ENCODE measurements at places on chromosomes 3 and 15. TPM values are rescaled to one million over a fixed set of nuclear protein-coding genes. Genes with fewer than 3 reads are reported as not detected.

GRCh38 chr3:79148786-79149185 lies 619.0 kb downstream of the ROBO1 start:
- no peaks in the 10 kb centered on the region for H3K36me3 ChIP-seq
- H3K27me3 ChIP-seq, result no peaks in the 10 kb centered on the region
- H3K4me3 ChIP-seq, result no peak overlapping the region
- no peak for DNase-seq

GRCh38 chr3:150309557-150309956 lies 98.5 kb upstream of the TSC22D2 start:
- DNase-seq, result no peak
- no peak overlapping the region for H3K4me3 ChIP-seq
- no peaks in the 10 kb centered on the region for H3K36me3 ChIP-seq
- no peak overlapping the region for H3K27ac ChIP-seq

DNA sequence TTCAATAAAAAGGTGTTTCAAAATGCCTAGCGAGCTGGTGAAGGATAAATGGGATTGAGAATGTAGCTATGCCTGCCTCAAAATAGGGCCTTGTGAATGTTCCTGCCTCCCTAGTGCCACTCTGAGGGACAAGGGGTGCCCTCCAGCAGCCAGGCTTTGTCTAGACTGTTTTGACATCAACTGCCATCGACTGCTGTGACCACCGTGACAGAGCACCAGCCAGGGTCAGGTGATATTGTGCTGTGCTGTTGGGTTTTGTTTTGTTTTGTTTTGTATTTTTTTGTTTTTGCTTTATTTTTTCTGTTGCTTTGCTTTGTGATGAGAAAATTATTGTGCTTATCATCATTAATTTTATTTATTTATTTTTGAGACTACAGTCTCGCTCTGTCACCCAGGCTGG lies 144.8 kb downstream of the SMAD6 start:
- H3K27me3 ChIP-seq, result peaks cover 5% of the 10 kb centered on the region
- no peak for DNase-seq
- H3K36me3 ChIP-seq, result peaks cover 5% of the 10 kb centered on the region
- no peak overlapping the region for H3K27ac ChIP-seq

DNA sequence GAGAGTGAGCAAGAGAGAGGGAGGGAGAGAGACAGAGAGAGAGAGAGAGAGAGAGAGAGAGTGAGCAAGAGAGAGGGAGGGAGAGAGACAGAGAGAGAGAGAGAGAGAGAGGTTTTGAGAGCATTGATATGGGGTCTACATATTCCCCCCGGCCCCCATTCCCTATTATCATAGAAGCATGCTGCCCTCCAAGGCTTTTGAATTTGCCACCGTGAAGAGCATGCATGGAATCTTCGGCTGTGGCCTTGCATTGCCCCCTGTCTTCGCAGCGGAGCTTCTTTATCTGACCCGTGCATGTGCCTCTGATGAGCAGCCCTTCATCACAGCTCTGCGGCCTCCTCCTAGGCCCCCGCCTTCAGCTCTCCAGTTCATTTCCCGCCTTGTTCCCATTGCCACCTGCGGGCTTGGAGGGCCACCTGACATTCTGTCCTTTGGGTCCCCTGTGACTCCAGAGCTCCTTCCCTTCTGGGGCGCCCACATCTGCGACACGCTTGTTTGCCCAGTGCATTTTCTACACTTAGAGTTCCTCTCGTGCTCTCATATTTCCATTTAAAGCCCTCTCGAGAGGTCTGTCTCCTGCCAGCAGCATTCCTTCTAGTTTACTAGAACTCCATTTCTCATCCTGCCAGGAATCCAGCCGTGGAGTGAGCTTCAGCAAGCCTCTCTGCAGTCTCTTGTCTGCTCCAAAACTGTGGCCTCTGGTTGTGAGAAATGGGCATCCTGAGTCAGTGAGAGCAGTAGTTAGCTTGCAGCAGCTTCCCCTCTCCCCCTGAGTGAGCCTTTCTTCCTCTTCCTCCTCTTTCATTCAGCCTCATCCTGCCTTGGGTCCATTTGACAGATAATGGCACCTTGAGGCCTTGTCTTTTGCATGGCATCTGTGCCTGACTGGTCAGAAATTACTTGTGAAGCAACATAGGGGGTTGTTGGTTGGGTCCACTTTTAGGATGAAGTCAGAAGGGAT lies 25.3 kb downstream of the LPP start:
- H3K4me3 ChIP-seq, result no peak overlapping the region
- H3K36me3 ChIP-seq, result peaks cover 28% of the 10 kb centered on the region
- H3K27me3 ChIP-seq, result peaks cover 1% of the 10 kb centered on the region
- H3K4me1 ChIP-seq, result peaks cover 49% of the 10 kb centered on the region
- peak overlapping the region; percentile 10 for H3K27ac ChIP-seq

Gene CIDEC
- total RNA-seq, result not detected

Gene GABRR3
- not detected for total RNA-seq
